ENCODE measurements at places on chromosomes 4 and X.

DNA sequence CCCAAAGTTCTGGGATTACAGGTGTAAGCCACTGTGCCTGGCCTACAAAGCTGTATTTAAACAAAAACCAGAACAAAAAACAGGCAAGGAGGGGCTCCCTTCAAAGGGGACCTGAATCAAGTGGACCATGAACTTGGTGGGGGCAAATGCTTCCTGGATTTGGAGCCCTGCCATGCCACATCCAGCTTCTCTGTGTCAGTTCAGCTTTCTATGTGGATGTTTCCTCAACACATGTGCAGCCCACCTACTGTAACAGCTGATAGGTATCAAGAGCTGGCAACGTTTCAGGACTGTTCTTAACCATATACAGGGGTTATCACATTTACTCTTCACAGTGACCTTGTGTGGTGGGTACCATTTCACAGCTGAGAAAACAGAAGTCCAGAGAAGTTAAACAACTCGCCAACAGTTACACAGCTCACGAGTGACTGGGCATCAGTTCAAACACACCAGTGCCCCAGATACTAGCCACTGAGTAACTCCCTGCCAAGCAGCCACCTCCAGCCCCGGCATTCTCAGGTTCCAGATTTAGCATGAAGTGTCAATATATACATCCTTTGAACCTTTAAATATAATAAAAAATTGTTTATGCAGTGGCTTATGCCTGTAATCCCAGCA, 7.5 kb downstream of the GPR143 start:
- no peak for DNase-seq

GRCh38 chrX:154987940-154988339, 34.6 kb downstream of the F8 start:
- no peak for DNase-seq

GRCh38 chrX:55867181-55867651, 149.7 kb downstream of the RRAGB start:
- no peak for DNase-seq

DNA sequence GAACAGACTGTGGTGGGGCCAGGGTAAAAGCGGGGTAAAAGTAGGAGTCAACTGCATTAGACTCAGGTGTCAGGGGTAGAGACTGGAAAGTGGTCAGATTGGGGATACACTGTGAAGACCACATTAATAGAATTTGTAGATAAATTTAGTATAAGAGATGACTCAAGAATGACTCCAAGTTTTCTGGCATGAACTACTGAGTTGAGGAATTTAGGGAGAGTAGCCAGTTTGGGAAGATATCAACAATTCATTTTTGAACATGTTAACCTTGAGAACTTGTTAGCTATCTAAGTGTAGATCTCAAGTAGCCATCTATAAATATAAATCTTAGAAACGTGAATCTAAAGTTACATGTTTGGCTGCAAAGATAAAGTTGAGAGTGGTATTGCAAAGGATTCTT, 206.9 kb upstream of the HCCS start:
- no peak for DNase-seq

DNA sequence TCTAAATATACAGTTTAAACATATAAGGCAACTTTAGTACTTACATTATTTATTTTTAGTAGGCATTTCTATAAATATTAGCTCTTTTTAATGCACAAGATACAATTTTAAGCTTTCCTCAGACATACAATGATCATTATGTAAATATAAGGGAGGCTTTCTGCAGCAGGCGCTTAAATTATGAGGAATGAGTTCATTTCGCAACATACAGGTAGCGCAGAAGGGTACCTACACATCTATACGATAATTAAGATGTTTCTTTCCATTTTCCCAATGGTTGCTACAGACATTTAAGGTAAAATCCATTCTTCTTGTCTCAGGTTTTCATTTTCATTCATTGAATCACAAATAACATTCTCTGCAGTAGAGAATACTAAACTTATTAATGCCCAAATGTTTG, 1.2 kb downstream of the AASDH start:
- DNase-seq: no peak

GRCh38 chr4:36218121-36218520, 26.2 kb downstream of the ARAP2 start:
- no peak for DNase-seq

GRCh38 chrX:9137152-9137551, 103.2 kb upstream of the FAM9B start:
- DNase-seq: no peak

DNA sequence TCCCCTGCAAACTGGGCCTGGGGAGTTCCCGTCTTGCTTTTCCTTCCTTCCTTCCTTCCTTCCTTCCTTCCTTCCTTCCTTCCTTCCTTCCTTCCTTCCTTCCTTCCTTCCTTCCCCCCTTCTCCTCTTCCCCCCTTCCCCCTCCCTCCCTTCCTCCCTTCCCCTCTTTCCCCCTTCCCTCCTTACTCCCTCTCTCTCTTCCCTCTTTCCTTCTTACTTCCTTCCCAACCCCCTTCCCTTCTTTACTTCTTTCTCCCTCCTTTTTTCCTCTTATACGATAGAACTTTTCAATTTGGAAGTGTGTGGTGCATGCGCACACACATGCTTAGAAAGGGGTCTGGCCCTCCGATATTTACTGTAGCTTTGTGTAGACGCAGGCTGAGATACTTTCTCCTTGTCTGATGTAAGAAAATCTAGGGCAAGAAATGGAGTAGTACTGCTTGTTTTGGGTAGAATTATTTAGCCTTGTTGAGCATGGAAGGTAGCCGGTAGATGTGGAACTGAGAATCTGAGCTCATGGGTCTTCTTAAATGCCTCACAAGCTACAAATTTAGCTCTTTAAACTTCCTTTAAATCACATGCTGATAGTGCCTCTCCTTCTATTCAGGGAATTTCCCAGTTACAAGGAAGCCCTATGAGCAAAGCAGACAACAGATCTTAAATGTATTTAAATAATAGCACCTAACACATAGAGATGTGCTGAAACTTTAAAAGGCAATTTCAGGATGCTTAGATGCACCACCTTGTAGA, 189.6 kb downstream of the GPAT3 start:
- no peak for DNase-seq

DNA sequence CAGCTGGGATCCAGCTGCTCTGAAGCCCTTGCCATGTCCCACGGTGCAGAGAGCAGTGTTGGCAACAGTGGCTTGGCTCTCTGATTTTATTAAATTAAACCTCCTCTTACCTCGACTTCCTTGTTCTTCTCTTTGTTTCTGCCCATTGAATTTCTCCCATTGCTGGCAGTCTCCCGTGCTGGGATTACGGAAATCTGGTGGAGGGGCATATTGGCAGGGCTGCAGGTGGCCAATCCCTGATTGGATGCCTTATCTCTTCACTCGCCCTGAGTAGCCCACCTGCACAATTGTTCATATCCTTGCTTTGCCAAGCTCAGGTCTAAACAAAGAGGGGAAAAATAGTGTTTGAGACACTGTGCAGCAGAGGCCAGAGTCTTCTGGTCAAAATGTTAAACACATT, 493.9 kb downstream of the TMA16 start:
- no peak for DNase-seq

GRCh38 chr4:120331486-120332370, 265.1 kb upstream of the MAD2L1 start:
- no peak for DNase-seq

DNA sequence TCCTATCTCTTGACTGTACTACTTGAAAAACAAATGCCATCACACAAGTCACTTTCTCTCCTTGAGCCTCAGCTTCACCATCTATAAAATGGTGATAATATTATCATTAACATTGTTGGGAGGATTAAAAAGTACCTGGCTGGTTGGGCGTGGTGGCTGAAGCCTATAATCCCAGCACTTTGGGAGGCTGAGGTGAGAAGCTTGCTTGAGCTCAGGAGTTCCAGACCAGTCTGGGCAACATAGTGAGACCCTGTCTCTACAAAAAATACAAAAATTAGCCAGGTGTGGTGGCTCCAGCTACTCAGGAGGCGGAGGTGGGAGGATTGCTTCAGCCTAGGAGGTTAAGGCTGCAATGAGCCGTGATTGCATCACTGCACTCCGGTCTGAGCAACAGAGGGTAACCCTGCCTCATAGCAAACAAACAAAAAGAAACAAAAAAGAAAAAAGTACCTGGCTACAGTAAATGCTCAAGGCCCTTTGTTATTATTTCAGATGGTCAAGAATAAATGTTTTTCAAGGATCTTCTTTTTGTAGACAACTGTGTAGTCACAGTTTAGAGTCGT, 120.3 kb downstream of the CHRNA9 start:
- DNase-seq: no peak

GRCh38 chr4:159382856-159383561, 280.1 kb downstream of the RAPGEF2 start:
- no peak for DNase-seq

GRCh38 chr4:95524729-95525128, 24.0 kb downstream of the UNC5C start:
- no peak for DNase-seq

DNA sequence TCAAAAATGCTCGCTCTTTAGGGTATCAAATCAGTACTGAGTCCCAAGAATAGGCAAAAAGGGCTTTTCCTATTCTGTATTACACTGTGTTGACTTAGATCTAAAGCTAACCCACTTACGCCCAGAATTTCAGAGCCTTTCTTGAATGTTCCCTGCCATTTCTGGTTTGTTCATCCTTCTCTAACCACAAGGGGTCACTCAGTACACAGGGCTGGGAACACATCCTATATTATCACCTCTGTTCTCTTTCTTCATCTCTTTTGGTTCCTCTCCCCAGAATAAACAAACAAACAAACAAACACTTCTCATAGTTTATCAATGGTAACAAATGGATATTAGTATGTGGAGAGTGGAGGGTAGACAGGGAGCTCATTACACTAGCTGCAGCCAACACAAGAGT, 25.5 kb upstream of the MORC4 start:
- peak; percentile 1 for DNase-seq

- DNase-seq: no peak
Observed at GRCh38 chr4:48343035-48343434, 1.7 kb downstream of the SLAIN2 start.

DNA sequence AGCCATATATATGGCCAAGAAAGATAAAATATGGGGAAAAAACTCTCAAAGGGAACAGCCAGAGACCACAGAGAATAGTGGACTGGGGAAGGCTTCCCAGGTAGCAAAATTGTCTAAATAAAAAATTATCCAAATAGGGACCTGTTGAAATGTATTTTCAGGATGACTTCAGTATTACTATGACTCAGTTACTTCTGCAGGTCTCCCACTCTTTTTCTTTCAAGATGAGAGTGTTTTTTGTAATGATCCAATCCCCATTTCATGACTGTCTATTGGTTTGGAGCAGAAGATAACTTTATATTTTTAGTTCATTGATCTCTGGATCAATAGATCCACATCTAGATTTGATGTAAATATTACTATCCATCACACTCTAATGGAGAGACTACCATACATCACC, 372.1 kb upstream of the EMCN start:
- no peak for DNase-seq

GRCh38 chr4:26061248-26061986, 147.4 kb downstream of the SMIM20 start:
- DNase-seq: no peak

DNA sequence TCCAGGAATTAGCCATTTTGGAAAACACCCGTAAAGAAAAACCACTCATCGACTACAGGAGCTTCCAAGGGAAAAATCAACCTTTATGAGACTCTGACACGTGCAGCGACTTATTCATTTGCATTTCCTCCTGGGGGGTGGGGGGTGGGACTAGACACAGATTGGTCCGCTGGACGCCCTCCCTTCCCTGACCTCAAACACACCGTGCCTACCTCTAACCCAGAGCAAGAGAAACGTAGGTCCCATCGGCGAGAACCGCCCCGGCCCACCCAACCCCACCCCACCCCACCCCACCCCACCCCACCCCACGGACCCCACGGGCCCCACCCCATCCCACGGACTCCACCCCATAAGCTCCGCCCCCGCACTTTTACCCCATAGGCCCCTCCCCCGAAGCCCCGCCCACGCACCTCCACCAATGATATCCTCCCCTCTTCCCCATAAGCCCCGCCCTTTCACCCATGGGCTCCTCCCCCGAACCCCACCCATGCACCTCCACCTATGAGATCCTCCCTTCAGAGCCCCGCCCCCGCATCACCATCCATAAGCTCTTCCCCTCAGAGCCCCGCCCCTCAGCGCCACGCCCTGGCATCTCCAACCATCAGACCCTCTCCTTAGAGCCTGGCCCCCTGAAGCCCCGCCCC, 1.1 kb downstream of the GTPBP6 start:
- no peak for DNase-seq

GRCh38 chr4:35725131-35725530, 519.2 kb downstream of the ARAP2 start:
- DNase-seq: no peak

DNA sequence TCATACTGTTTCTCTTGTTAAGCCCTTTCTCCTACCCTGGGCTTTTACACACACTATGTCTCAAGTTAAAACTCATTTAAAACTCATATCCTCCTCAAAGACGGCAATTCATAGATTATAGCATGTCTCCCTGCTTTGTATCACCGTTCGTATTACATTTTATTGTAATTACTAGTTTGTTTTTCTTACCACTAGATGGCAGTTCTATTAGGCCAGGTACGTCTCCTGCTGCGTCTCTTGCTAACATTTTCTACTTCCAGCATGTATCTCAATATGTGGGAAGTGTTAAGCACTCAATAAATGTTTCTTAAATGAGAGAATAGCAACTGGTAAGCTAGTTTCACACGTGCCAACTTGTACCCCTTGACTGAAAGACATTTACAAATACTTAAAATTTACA, 450.3 kb upstream of the PCDH7 start:
- DNase-seq: no peak

GRCh38 chrX:56728752-56729151, 291 bp upstream of the NBDY start:
- DNase-seq: peak; percentile 31

- DNase-seq: no peak
Observed at GRCh38 chrX:40646489-40647306, 663 bp downstream of the CXorf38 start.

GRCh38 chr4:11529625-11530201, 101.0 kb upstream of the HS3ST1 start:
- no peak for DNase-seq

DNA sequence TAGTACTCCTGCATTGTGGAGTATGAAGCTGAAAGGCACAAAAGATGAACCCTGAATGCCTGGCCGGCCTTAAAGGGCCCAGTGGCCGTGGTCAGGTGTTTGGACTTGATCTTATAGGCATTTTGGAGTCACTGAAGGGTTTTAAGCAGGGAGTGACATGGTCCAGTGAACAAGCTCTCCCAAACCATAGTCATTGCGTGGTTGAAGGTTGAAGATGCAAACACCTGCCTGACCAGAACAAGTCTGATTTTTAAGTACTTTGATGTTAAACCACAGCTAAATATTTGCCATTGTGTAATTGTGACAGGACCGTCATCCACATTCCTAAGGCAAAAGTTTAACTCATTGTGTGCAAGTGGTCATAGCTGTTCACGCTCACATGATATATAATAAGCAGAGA, 3.3 kb downstream of the STK32B start:
- peak; percentile 12 for DNase-seq
